Fibroblast of upper back skin (primary cell): ENCODE measurements at places on chromosomes 3 and 15.

- no peak for DNase-seq
Observed at GRCh38 chr3:177981576-177981975, 554.7 kb upstream of the KCNMB2 start.

DNA sequence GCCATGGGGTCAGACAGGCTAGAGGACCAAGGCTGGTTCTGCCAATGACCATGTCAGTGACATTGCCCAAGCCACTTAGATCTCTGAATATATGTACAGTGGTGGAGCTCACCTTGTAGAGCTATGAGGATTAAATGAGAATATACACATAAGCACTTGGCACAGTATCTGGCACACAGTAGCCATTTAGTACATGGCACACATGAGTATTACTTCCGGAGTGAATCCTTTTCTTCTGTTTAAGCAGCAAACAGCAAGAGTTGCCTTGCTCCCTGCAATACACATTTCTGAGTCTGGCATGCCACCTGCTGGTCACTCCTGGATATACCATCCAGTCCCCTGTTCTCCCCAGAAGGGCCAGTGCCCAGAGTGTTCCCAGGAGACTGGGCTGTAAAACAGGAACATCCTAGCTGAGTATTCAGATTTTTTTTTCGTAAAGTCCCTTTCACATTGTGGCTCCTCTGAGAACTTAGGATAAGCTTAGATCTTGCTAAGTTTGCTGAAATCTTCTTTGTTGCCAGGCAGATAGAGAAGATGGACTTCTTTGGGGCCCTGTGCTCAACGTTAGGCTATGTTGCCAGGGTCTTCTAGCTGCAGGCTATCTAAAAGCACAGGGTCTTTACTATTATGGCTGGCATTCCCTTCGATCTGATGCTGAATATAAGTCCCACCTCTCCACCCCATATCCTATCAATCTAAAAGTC lies 203.4 kb downstream of the ADAMTS9 start:
- peak; percentile 81 for DNase-seq

DNA sequence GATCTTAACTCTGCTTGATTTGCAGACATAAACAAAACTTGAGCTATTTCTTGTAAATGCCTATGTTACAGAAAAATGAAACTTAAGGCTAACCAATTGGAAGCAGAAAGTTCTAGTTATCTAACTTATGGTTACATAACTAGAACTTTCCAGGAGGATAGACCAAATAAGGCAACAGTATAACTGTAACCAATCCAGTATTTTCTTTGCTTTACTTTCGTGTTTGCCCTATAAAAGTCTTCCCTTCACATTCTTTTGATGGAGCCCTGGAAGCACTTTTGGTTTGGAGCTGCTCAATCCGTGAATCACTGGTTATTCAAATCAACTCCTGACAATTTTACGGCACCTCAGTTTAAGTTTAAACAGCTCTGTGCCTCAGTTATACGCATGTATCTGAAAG lies 164.6 kb downstream of the SUCLG2 start:
- DNase-seq = peak; percentile 22

- DNase-seq = no peak
Observed at GRCh38 chr15:51971032-51971374, 575 bp downstream of the LEO1 start.

GRCh38 chr15:78855746-78856145 lies 16.9 kb upstream of the MORF4L1 start:
- DNase-seq = peak; percentile 91

GRCh38 chr3:111035902-111036301 lies 35.7 kb upstream of the NECTIN3 start:
- no peak for DNase-seq

DNA sequence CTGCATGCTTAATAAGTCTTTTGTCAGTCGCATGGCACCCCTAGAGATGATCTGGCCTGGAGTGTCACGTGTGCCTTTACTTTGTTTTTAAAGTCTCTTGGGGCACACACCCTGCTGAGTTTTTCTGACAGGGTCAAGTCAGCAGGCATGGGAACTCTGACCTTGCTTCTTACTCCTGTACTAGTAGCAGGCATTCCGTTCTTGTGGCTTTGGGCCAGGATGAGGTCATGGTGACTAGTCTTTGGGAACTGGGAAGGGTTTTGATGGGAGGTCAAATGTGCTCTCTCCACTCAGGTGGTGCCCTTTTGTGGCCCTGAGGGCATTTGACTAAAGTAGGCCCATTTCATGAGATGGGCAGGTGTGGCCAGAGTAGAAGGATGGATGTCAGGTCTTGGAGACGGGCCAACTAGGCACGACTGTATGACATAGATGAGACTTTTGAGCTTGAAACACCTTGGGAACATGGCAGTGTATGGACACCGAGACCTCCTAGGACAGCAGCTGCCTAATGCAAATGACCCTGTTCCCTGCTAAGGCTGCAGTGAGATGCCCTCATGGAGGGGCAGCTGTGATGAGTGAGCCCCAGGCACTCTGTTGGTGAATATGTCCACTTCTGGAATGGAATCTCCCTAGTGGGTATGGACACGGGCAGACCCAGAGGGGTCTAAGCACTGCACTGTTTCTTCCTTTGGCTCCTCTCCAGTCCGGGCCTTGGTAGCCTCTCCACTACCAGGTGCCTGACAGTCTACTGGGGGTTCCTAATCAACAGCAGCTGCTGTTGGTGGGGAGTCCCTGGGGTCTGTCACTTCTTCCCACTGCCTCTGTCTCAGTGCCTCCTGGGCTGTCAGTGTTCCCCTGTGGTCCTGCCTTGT lies 16.4 kb downstream of the SRPRB start:
- peak; percentile 20 for DNase-seq

DNA sequence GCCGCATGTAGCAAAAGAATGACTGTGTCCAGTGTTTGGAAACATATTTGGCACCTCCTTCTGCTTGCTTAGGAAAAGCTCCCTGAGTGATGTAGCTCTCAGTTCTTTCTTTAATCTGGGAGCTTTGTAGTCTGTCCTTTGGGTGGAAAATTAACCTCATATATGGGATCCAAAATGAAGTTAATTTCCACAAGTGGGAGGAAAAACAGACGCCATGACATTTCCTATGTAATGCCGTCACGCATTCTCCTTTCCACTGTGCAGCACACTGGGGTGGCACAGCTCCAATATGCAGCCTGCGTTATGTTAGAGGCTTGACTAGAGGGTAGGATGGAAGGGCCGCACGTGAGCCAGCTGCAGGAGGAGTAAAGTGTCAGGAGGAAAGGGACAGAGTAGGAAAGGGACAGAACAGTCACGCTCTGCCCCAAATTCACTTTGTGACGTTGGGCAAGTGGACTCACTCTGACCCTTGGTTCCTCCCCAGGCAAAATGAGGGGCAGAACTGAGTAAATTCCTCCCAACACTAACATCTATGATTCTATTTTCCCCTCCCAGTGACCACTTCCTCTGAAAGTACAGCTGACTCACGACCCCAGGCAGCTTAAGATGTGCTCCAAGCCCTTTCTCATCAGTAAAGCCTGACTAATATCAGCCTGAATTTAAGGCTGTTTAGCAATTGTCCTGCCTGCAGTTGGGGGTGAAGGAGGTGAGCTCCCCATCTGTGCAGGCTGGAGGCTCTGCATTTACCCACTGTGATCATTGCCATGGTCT lies 176.5 kb upstream of the PFN2 start:
- DNase-seq = peak; percentile 93

- no peak for DNase-seq
Observed at GRCh38 chr3:126465928-126466544, 9.7 kb downstream of the ZXDC start.

DNA sequence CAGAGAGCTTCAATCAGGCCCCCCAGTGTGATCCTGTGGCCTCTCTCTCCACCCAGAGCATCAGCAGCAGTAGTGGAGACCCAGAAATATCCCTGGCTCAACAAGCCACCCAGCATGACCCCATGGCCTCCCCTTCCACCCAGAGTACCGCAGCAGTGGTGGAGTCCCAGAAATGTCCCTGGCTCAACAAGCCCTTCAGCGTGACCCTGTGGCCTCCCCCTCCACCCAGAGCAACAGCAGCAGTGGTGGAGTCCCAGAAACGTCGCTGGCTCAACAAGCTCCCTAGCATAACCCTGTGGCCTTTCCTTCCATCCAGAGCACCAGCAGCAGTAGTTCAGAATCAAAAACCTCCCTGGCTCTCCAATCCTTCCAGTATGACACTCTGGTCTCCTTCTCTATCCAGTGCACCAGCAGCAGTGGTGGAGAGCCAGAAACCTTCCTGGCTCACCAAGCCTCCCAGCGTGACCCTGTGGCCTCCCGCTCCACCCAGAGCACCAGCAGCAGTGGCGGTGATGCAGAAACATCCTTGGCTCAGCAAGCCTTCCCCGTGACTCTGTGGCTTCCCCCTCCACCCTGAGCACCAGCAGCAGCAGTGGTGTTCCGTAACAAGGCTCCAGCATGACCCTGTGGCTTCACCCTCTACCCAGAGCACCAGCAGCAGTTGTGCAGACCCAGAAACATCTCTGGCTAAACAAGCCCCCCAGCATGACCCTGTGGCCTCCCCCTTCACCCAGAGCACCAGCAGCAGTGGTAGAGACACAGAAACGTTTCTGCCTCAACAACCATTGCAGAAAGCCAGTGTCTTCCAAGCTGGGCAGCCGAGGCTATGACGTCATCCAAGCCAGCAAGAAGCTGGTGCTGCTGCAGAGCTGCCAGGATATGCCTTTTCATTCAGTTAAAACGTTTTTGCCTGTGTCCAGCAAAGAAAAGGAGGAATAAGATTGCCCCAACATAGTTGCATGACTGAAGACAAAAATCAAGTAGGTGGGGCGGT lies 61.3 kb upstream of the TAMM41 start:
- DNase-seq = peak; percentile 1

GRCh38 chr3:58608648-58609047 lies 31.5 kb upstream of the FAM107A start:
- DNase-seq = no peak

- DNase-seq = no peak
Observed at GRCh38 chr3:159130108-159130507, 328.3 kb downstream of the MFSD1 start.

- no peak for DNase-seq
Observed at GRCh38 chr3:131541288-131541687, 38.5 kb upstream of the MRPL3 start.

GRCh38 chr15:47750740-47751262 lies 33.5 kb downstream of the SEMA6D start:
- DNase-seq = peak; percentile 19

DNA sequence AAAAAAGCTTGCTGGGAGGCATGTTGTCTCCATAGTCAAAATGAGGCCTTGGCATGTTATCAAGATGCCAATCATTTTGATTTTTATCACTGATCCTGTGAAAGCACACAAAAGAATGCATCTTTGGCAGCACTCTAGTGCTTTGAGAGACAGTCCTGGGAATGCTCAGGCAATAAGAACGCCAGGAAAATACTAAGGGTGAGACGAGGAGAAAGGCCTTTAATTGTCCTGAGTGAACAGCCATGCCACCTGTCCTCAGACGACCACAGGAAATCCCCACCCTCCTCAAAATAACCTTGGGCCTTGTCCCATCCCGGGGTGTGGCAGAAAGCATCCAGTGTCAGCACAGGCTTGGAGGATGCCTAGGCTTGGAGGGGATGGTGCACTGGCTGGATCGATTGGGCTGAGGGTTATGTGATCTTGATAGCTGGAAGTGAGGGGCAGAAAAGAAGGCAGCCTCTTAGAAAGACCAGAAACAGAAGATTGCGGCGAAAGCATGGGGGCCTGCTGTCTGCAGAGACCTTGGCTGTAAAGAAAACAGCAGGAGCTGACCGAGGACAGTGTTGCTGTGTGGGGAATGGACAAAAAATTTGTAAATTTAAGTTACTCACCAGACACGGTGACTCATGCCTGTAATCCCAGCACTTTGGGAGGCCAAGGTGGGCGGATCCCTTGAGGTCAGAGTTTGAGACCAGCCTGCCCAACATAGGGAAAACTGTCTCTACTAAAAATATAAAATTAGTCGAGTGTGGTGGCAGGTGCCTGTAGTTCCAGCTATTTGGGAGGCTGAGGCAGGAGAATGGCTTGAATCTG lies 7.3 kb downstream of the TMEM158 start:
- DNase-seq = peak; percentile 70

GRCh38 chr3:16174026-16174355 lies 489 bp upstream of the GALNT15 start:
- peak; percentile 83 for DNase-seq

GRCh38 chr3:168051531-168052471 lies 43.9 kb downstream of the GOLIM4 start:
- peak; percentile 71 for DNase-seq

DNA sequence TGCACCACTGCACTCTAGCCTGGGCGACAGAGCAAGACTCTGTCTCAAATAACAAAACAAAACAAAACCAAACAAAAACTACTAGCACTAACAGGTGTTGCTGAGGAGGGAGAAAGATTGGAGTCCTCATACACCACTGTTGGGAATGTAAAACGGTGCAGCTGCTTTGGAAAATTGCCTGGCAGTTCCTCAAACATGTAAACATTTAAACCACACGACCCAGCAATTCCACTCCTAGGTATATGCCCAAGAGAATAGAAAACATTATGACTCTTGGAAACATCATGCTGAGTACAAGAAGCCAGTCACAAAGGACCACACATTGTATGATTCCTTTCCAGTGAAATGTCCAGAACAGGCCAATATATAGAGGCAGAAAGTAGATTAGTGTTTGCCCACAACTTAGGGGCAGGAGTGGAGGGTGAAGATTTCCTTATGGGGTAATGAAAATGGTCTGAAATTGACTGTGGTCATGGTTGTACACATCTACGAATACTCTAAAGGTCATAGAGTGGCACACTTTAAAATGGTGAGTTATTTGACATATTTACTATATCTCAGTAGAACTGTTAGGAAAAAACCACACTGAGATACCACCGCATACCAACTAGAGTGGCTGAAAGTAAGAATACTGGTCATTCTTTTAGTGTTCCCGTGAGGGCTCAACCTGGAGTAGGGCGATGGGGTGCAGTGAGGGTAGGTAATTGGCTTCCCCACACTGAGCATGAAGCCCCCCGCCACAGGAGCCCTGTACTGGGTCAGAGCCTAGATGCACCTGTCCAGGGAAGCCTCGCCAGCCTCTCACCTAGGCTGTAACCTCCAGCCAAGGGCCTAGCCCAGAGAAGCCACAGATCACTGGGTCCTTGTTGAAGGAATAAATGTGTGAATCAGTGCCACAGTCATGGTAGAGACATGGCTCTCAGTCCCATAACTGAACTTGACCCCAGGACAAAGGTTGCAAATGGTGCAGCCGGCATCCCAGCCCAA lies 131.1 kb downstream of the NUP210 start:
- DNase-seq = no peak

DNA sequence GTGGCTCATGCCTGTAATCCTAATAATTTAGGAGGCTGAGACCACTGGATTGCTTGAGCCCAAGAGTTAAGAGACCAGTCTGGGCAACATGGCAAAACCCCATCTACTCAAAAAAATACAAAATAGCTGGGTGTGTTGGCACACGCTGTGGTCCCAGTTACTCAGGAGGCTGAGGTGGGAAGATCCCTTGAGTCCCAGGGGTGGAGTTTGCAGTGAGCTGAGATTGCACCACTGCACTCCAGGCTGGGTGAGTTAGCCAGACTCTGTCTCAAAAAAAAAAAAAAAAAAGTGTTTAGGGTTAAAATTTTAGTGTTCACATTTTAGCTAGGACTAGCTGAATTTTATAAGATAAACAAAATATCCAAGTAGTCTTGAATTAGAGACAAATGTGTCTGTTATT lies 1340.1 kb upstream of the EPHA6 start:
- no peak for DNase-seq

- peak; percentile 28 for DNase-seq
Observed at GRCh38 chr3:169760479-169760878, 4.4 kb downstream of the TERC start.

GRCh38 chr3:81839504-81840094 lies 78.2 kb upstream of the GBE1 start:
- no peak for DNase-seq
